ENCODE measurements at places on chromosomes 2 and 18. TPM values are rescaled to one million over a fixed set of nuclear protein-coding genes. Genes with fewer than 3 reads are reported as not detected.

The ZEB2 gene
- total RNA-seq: 161 TPM

The PLEK gene
- total RNA-seq: 1.2 TPM

The MTX2 gene
- 150 TPM for total RNA-seq

The SATB2 gene
- 0.89 TPM for total RNA-seq

The SEC11C gene
- total RNA-seq: 3.1 TPM

The SULT1C4 gene
- not detected for total RNA-seq

The RUFY4 gene
- not detected for total RNA-seq

The CXCR1 gene
- total RNA-seq: not detected

The BCL11A gene
- 27.4 TPM for total RNA-seq

The CRYGC gene
- not detected for total RNA-seq

The HNRNPLL gene
- 28.6 TPM for total RNA-seq

The RAX gene
- total RNA-seq: not detected

The DUSP28 gene
- total RNA-seq: 71.5 TPM

The CNDP2 gene
- total RNA-seq: 204 TPM

- DNase-seq: no peak
These were observed 1.7 kb downstream of the PAX3 start for GRCh38 chr2:222296911-222297599.

DNA sequence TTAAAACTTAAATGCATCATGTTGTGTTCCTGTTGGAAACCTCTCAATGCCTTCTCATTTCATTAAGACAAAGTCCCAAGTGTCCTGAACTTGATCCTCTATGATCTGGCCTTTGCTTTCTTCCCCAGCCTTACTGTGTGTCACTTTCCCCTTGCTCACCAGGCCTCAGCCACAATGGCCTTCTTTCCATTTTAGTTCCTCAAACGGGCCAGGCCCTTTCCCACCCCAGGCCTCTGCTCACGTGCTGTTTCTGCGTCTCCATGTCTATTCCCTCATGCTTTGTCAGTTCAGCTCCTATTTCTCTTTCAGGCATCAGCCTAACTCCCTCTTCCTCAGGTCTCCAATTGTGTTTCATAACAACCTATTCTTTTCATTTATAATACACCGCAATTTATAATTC lies 19.5 kb downstream of the CXCR4 start:
- no peak for DNase-seq

DNA sequence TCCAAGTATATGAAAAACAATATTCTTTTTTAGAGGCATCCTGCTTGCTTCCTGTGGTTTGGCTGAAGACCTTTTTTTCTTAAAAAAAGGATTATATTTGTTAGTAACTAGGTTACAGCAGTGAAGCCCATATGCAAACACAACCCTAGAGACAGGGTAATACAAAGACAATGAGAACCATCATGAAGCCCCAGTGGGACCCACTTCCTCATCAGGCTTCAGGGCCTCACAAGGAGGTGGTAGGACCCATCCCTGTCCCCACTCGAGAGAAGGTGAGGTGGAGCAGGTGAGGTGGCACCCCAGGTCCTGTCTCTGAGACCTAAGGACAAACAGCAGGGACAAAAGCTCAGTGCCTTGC lies 80.3 kb downstream of the EDAR start:
- DNase-seq: no peak

GRCh38 chr2:145258903-145259579 lies 739.1 kb upstream of the ZEB2 start:
- peak; percentile 49 for DNase-seq

GRCh38 chr2:156908825-156909224 lies 348.7 kb upstream of the GALNT5 start:
- DNase-seq: no peak

GRCh38 chr2:135252805-135253458 lies 200.8 kb downstream of the RAB3GAP1 start:
- peak; percentile 8 for DNase-seq

GRCh38 chr2:10524851-10525572 lies 76.9 kb upstream of the ODC1 start:
- DNase-seq: no peak

- DNase-seq: peak; percentile 66
These were observed 31.4 kb downstream of the FOSL2 start for GRCh38 chr2:28423856-28424605.

- no peak for DNase-seq
These were observed 111.1 kb downstream of the TTC27 start for GRCh38 chr2:32738939-32739338.

DNA sequence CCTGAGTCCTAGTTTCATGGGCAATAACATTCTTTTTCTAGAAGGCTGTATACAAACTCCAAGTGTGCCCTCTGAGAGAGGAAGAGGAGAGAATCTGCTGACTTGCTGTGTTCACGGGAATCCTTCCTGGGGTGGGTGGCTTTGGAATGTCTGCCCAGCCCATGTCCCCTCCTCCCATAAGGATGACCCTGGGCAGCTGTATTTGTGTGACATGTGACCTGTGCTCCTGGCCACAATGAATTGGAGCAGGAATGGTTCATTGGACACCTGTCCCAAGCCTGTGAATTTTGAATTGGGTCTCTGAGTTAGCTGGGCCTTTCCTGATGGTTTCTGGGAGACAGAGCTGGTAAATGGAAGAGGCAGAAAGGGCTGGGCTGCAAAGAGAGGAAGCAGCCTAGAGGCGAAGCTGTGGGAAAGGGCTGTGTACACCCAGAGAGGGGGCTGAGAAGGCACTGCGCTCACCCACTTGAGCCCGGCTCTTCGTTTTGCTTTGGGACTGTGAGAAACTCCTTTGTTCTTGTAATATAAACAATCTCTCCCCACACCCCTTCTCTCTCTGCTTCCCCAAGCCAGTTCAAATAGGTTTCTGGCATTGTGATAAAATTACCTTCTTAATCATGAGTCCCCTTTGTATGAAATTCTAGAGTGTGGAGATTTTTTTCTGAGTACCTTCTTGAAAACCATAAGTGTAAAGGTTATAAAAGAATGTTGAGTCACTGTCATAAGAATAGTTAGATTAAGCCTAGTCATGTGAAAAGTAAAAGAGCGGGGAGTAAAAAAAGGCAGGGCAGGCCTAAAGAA lies 49.8 kb downstream of the SLC4A5 start:
- peak; percentile 47 for DNase-seq

DNA sequence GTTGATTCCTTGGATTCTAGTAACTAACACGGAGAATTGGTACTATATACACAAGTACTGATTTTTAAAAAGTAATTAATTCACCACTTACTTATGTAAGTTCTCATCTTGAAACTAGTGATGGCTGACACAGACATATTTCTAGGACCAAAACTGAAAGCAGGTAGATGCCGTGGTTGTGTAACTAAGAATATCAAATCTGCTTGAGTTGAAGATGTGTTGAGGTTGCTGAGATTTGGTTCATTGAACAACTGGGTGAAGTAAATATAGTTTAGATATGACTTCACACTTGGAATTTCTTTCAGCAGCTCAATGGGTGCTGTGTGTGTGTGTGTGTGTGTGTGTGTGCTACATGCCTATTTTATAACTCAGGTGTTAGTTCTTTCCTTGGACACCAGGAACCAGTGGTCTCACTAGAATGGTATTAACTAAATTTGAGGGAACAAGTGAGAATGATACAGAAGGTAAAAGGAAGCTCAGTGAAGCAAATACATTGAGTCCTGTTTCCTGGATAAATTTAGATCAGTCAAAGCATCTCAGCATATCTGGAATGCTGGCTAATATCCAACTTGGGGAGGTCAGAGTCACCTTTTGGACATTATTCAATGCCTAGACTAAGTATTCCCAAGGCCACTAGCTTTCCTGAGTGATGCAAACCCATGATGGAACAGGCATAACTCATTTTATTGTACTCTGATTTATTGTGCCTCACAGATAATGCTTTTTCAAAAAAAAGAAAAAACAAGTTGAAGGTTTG lies 110.7 kb upstream of the ZEB2 start:
- no peak for DNase-seq

- DNase-seq: peak; percentile 6
These were observed 1.1 kb upstream of the TAF4B start for GRCh38 chr18:26225022-26225693.

DNA sequence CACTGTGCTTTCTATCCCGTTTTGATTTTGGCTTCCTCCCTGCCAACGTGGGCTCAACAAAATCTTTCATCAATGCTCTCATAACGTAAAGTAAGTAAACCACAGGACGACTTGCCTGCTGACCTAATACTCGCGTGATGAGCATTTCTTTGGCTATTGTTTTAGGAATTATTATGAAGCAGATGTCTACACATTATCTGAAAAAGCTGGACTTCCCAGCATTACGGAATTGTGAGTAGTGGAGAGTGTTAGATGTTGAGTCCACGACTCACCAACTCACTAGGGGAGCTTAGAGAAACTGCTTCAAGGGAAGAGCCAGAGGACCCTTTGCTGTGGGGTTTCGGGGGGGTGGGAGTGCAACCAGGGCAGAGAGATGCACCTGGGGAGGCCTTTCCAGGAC lies 21.9 kb downstream of the HJURP start:
- DNase-seq: no peak

DNA sequence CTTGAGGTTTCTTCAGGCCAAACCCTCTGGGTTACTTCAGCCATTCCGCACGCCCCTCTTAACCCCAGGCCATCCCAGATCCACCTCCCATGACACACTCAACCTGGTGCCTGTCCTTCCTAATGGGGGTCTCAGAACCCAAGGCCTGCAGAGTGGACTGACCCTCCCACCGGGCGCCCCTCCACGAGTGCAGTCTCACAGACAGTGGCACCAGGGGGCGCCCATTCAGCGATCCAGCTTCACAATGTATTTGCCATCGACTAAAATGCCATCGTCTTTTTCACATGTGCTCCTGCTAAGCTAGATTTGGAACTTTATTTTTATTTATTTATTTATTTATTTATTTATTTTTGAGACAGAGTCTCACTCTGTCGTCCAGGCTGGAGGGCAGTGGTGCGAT lies 38.5 kb downstream of the INPP5D start:
- peak; percentile 46 for DNase-seq

DNA sequence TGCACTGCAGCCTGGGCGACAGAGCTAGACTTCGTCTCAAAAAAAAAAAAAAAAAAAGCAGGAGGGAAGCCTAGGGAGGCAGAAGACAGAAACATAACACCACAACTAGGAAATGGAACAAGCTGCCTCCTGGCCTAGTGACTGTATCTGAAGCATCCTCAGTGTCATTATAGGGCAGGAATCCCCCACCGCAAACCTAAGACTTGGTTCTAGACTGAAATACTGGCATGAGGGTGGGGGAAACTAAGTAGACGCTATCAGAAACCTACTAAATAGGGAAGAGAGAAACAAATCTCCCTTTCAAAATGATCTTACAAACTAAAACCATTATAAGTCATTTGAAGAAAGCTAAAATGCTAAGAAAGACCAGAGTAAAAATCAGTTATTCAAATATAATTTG lies 16.4 kb upstream of the SMAD2 start:
- no peak for DNase-seq

DNA sequence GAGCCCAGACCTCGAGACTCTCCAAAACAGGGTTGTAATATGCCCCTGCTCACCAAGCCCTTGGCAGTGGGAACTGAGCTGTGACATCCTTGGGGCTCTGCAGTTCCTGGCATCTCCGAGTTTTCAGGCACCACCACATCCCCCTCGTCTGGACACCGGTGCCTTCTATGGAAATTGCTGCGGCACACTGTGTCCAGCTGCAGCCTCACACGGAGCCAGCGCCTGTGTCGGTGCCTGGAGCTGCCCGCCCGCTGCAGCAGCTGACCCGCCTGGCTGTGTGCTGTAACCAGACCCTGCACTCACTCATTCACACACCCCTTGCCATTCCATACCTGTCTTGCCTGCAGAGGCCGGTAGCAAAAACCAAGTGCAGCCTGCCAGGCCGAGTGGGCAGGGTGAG lies 11.8 kb downstream of the IWS1 start:
- no peak for DNase-seq

DNA sequence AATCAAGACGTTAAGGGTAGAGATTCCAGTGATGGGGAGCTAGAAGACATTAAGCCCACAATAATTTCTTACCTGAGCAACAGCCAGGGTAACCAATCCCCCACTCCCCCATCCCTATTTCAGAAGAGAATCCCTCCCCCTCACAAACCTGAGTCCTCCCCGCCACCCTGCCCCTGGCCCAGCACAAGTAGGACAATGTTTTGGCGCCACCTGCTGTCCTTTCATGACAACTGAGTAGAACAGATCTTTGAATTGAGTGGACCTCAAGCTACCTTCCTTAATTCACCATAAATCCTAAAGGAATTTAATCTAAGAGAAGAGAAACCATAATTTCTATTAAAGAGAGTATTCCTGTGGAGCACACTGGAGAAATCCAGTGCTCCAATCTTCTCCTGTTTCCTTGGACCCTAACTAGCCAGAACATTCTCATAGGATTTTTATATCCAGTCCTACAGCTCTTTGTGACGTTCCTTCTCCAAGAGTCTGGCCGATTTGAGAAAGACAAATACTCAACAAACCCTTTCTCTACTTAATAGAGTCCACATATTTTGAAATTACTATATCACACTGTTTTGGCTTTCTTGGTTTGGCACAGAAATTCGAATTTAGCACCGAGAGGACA lies 41.1 kb downstream of the NHEJ1 start:
- peak; percentile 79 for DNase-seq

DNA sequence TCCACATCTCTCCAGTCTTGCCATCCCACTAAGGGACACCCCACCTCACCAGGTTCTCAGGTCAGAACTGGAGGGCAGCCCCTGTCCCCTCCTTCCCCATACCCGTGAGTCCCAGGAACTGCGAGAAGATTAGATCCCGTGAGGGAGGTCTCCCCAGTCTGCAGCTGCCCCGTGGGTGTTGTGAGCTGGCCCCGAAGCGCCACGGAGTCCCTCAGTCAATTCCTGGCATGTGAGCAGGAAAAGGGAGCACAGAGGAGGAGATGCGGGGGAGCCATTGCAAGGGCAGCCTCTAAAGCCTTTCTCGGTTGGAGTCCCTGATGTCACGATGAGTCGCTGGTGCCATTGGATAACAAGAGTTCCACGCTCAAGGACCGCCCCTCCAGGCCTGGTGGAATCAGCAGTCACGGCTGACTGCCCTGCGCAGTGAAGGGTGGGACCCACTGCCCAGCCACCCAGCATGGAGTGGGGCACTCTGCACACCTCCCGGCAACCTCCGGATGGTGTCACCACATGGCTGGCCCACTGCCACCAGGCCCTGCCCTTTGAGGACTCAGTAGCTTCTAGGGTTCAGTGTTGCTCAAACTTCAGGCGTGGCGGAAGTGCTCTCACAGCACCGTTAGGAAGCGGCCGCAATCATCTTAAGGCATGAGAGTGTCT lies 434.9 kb upstream of the MYT1L start:
- no peak for DNase-seq

GRCh38 chr2:212505586-212505985 lies 33.0 kb downstream of the ERBB4 start:
- DNase-seq: no peak

DNA sequence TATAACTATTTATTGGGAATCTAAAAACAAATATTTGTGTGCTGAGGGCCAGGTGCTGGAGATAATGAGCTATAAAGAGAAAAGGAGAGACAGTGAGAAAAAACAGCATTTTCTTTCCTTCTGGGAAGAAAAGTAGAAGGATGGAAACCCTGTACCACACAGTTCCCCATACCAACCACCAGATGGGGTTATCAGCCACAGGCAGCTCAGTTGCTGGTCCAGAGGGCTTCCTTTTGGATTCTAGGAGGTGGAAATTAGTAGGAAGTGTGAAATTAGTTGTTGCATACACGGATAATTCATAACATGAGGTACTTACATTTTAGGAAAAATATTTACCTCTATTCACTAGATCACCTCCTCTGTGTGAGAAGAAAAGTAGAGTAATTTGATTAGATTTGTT lies 237.0 kb upstream of the FOSL2 start:
- no peak for DNase-seq

GRCh38 chr2:15780912-15781574 lies 159.3 kb upstream of the MYCN start:
- DNase-seq: no peak

GRCh38 chr2:65340898-65341681 lies 91.3 kb downstream of the SPRED2 start:
- no peak for DNase-seq

All from stomach (tissue), 19 donors.